Stimulated activated effector memory CD8-positive, alpha-beta T cell treated with anti-CD3 and anti-CD28 coated beads, Interleukin-12 subunit alpha, Interleukin-12 subunit beta, amount 100 ng/mL, for 72 hours (primary cell): ENCODE measurements at places on chromosomes 6 and 20.

- DNase-seq: no peak
Measured at GRCh38 chr6:118168421-118168820, 261.4 kb downstream of the SLC35F1 start.

GRCh38 chr6:82251942-82252341 lies 4.4 kb upstream of the IBTK start:
- no peak for DNase-seq

- no peak for DNase-seq
Measured at GRCh38 chr6:170257376-170257775, 33.5 kb downstream of the DLL1 start.

- no peak for DNase-seq
Measured at GRCh38 chr6:147514831-147515230, 6.3 kb downstream of the SAMD5 start.

- no peak for DNase-seq
Measured at GRCh38 chr6:12602951-12603672, 113.5 kb upstream of the PHACTR1 start.

- no peak for DNase-seq
Measured at GRCh38 chr6:707576-708236, 14.8 kb upstream of the EXOC2 start.

DNA sequence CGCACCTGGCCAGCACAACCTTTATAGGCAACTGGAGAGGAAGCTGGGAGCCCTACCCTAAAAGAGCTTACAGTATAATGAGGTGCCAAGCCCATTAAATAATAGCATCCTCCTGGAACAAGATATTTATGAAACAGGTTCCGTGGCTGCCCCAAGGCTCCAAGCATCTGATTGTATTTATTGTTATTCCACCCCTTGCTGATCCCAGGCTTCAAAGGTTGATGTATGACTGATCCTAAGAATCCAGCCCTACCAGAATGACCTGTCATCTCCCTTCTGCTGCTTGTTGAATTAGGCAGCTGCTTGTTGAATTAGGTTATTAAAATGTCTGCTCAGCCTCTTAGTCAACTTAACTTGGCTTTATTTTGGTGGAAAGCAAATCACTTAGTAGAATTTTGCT lies 35.2 kb upstream of the SASH1 start:
- no peak for DNase-seq

- DNase-seq: no peak
Measured at GRCh38 chr20:64192406-64192805, 28.2 kb downstream of the MYT1 start.

- DNase-seq: no peak
Measured at GRCh38 chr20:57470212-57470522, 54.8 kb downstream of the CTCFL start.

DNA sequence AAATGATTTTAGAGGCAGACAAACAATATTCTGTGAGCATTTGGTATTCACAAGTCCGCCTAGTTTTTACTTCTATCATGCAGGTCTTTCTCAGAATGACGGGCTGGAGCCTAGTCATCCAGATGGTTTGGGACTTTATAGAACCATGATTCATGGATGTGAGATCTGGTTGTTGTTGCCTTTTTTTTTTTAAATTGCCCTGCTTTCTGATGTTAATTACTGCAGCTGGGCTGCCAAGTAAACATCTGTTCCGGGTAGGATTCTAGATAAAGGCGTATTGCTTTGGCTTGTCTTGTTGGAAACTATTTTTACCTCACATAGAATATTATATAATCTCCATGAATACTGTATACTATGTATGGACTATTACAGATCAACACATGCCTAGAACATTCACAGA lies 58.1 kb downstream of the RNF217 start:
- no peak for DNase-seq

DNA sequence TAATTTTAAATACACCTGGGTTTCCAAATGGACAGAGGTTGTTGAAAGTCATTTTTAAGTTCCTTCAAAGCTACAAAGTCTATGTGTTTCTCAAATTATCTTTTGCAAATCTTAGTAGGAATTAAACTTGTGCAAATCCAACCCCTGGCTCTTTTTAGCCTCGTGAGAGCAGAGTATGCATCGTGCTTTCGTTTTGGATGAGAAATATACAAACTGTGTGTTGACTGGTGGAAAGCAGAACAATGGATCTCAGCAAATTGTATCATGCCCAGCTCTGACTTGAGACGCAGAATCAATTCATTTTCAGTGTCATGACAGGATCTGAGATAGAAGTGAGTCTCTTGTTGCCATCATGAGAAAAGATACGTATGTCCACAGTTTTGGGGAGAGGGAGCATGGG lies 542.4 kb upstream of the FLRT3 start:
- DNase-seq: no peak

- peak; percentile 46 for DNase-seq
Measured at GRCh38 chr20:2705931-2706645, 13.5 kb downstream of the EBF4 start.

GRCh38 chr20:50668326-50668725 lies 23.0 kb downstream of the RIPOR3 start:
- no peak for DNase-seq

- DNase-seq: no peak
Measured at GRCh38 chr20:19047951-19048296, 164.5 kb upstream of the SLC24A3 start.

GRCh38 chr6:16336056-16336818 lies 97.8 kb downstream of the GMPR start:
- no peak for DNase-seq

- peak; percentile 40 for DNase-seq
Measured at GRCh38 chr6:20402342-20403069, 827 bp downstream of the E2F3 start.

DNA sequence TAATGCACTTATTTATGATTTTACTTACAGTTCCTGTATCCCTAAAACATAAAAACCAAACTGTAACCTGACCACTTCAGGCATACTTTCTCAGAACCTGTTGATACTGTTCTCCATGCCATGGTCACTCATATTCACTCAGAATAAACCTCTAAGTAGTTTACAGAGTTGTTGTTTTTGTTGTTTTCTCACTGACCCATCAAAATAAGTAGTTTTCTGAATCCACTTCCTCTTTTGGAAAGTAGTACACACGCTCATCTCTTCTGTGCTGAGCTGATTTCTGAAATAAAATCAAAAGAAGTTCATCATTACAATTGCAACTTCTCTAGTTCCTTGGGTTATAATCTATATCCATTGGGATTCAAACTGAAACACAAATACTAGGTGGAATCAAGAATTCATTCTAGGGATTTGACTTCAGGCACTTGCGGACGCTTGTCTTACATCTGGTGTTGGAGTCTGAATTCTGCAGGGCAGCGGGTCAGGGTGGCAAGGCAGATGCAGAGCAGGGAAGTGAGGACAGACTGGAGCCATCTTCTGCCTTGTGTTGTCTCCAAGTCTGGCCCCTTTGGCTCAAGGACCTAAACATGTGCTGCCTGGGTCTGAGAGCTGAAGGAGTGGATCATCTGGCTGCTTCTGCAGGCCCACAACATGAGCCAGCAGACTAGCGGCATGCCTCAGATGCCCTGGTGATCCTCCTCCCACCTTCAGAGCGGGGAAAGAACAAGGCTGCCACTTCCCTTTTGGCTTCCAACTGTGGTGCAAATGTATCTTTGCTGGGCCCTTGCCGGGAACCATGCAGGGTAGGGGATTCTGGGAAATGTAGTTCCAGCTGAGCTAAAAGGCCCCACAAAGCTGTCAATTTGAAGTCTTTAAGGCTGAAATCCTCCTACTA lies 167.9 kb upstream of the MYLIP start:
- no peak for DNase-seq
